Breast epithelium (tissue), 4 donors: ENCODE measurements at places on chromosomes 2 and 18. TPM values are rescaled to one million over a fixed set of nuclear protein-coding genes. Genes with fewer than 3 reads are reported as not detected.

DNA sequence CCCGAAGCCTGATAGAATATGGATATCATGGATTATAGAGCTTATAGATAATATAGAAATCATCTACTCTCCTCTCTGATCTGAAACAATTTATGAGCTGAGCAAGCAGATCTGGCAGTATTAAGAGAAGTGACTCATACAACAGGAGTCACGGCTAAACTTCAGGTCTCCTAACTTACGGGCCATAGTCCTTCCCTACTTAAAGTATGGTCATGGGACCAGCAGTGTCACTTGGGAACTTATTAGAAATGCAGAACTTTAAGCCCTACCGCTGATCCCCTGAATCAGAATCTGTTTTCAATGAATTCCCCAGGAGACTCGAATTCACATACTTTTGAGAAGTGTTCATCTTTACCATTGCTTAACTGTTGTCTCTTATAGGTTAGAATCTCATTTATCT, 195.7 kb upstream of the FANCL start:
- no peak for DNase-seq

GRCh38 chr18:68780802-68781635, 16.9 kb upstream of the CCDC102B start:
- no peak for DNase-seq

DNA sequence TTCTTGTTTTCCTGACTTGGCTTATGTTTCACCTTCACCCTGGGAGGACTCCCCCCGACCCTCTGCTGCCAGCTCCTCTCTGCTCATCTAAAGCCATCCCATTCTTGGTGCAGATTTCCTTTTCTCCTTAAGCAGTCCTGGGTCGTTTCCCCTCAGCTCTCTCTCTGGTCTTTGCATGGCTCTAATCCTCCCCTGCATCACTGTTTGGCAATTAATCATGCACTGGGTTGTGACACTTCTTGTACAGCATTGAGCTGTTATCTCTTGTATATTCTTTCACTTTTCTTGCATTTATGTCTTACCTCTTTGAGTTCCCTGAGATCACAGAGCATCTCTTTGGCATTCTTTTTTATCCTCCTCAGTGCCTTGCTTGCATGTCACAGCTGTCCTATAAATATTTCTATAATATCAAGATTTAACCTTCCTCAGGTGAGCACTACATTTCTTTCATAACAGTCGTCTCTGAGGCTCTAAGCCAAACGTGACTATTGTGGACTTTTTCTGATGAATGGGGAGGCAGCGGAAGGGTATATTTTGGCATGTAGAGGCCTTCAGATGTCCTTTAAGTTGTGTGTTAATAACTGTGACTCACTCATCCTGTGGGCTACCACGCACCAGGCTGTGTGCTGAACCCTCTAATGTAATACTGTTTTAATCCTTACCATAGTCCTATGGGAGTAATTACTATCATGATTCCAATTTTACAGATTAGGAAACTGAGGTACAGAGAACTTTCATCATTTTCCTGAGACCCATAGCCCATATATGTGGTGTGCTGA, 507.5 kb downstream of the SLC4A3 start:
- no peak for DNase-seq

GRCh38 chr2:240210198-240210965, 69.9 kb upstream of the OTOS start:
- no peak for DNase-seq

CTAGE1 gene
- total RNA-seq = not detected

SULT1C4 gene
- 1.4 TPM for total RNA-seq
